ENCODE measurements at places on chromosomes 5 and 9.

GRCh38 chr5:100165309-100165708, 369.9 kb upstream of the FAM174A start:
- no peak for DNase-seq

GRCh38 chr5:122358372-122358979, 46.4 kb downstream of the SNCAIP start:
- DNase-seq, result no peak

GRCh38 chr5:109192555-109193281, 217.1 kb downstream of the PJA2 start:
- DNase-seq, result no peak

DNA sequence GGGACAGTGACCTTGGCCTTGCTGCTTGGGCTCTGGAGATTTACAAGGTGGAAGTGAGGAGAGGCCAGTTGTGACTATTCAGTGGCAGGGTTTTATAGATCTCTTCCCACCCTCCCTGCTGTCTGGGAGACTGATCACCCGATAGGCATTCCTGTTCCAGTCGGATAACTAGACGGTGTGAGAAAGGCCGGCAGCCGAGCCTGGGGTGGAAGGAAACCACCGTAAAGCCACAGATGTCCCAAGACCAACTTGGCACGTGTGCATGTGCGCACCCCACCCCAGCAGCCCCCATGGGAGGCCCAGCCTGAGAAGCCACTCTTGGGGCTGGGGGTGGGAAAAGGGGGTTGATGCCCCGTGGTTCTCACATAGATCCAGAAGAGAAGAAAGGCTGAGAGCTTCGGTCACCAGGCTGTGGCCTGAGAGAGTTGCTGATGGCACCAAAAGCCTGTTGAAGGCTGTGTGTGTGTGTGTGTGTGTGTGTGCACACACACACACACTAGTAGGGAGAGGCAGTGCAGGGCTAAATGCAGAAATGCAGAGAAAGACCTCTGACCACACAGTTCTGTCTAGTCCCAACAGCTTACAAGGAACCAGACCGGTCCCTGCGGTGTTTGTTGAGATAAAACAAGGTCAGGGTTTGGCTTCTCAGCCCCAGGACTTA, 225.8 kb downstream of the FANCC start:
- no peak for DNase-seq

DNA sequence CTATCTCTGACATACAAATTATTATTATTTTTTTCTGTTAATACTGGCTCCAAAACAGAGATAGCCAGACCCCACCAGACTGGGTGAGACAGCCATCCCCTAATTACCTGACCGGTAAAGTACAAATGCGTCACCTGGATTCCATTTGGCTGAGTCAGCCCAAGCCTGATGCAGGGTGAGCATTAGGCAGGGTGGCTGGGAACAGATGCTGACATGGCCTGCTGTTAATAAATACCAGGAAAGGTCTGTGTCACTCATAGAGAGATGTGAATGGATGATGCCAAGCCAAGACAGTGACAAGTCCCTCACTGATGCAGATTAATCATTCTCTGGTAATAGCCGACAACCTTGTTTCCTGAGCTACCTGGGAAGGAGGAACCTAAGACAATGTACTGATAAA, 183.5 kb downstream of the TRIM32 start:
- DNase-seq, result no peak

DNA sequence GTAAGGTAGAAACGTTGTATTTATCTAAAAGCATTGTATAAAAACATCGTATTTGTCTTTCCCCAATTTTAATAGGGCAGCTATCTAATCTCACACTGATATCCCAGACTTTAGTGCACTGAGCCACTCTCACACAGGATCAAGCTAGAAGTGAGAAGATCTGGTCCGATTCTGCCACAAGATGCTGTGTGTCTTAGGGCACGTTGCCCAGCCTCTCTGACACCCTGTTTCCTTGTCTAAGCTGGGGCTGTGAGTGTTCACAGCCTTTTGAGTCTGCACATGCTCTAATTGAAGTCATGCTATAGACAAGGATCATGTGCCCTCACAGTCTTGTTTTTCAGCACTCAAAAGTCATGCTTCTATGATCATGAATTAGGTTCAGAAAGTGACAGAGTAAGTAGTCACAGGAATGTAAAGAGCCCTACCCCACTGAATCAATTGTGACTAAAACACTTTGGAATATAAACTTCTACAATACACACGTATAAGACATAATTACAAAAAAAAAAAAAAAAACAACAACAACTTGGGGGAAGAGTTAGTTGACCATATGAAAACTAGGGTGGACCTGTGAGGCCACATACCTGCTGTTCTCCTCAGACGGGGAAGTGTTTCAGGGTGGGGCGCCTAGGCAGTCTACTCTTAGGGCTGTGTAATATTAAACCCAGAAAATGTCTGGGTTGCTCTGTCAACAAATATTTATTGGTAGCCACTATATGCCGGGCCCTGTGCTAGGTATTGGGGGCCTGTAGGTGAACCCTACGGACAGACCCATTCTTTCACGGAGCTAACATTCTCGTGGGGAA, 893 bp upstream of the ABLIM3 start:
- DNase-seq, result no peak

DNA sequence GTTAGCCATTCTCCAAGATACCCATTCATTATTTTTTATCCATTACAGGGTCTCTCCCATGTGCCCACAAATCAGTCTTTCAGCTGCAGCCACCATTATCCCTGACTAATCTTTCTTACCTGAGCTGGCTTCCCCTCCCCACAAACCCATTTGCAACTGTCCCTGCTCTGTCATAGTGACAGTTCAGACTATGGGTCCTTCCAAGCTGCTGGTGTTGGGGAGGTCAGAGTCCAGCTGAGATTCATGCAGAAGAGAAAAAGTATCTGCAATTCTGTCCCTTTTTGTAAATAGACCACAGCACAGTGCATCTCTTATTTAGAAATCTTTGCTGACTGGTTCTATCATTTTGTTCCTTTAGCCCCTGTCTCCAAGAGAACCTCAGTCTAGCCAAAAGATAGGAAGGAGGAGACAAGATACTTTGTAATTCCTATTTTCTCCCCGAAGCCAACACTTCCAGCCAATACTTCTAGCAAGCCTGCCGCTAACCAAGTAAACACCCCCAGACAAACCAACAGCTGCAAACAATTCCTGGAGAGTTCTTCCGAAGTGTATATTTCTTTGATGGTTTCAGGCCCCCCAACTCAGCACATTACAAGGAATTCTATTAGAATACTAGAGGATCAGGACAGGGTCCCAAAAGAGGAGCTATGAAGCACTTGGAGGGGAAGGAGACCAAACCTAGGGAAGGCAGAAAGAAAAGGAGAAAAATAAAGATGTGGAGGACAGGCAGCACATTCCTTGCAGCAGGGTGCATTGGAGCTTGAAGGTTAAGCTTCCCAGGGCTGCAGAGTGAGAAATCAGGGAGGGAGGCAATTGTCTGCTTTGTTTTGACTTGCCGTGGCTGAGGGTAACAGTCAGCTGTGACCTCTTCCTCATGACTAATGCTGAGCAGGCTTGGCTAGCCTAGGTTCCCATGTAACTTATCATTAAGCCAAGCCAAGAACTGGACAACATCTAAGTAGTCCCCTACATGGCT, 148.5 kb downstream of the SGCD start:
- no peak for DNase-seq

DNA sequence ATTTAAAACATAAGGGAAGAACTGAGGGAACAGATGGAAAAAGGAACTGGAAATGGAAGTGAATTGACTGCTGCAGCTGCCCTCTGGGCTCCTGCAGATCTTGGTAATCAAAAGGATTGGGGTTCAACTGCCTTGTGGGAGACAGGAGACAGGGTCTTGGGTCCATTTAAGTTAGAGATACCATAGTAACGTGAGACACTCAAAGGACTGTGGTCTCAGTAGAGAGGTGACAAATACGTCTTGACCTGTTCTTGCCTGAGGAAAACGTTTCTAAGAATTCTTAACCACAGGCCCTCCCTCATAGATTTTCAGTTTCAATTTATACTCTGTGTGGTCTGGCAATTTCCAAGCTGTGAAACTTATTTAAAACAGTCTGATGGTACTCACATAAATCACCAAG, 100.8 kb upstream of the DHFR start:
- DNase-seq, result peak; percentile 48

GRCh38 chr9:136541709-136542108, 4.1 kb downstream of the NOTCH1 start:
- no peak for DNase-seq

GRCh38 chr5:102341681-102342288, 45.7 kb upstream of the SLCO4C1 start:
- DNase-seq, result no peak

DNA sequence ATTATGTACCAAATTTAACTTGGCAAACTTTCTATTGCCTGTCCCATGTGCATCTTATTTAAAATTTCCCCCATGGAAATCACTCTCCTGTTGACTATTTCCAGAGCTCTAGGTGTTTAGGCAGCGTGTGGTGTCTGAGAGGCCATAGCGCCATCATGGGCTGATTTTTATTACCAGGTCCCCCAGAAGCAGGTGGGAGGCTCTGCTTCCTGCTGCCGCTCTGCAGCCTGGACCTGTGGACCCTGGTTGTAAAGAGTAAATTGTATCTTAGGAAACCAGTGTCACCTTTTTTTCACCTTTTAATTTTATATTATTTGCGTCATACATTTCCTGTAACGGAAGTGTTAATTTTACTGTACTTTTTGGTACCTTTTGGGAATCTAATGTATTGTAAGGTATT, 6.4 kb downstream of the HNRNPAB start:
- no peak for DNase-seq

DNA sequence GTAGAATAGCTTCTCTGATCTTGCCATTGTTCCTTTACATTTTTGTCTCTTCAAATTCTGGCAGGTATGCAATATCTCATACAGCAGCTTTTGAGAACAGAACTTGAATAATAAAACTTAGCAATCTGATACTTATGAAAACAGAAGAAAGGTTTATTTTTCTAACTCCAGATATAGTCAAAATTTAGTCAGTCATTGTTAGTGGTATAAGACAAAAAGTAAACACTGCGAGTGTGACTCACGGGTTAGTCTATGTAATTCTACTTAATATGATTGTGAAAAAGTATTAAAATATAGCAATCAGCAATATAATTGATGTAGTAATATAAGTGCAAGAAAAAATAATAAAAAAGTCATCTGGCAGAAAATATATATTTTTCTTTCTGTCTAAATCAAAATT, 910.4 kb downstream of the DNAH5 start:
- no peak for DNase-seq

GRCh38 chr5:159185773-159186172, 23.6 kb downstream of the RNF145 start:
- DNase-seq, result no peak

GRCh38 chr9:12732971-12733370, 39.8 kb downstream of the TYRP1 start:
- DNase-seq, result no peak

DNA sequence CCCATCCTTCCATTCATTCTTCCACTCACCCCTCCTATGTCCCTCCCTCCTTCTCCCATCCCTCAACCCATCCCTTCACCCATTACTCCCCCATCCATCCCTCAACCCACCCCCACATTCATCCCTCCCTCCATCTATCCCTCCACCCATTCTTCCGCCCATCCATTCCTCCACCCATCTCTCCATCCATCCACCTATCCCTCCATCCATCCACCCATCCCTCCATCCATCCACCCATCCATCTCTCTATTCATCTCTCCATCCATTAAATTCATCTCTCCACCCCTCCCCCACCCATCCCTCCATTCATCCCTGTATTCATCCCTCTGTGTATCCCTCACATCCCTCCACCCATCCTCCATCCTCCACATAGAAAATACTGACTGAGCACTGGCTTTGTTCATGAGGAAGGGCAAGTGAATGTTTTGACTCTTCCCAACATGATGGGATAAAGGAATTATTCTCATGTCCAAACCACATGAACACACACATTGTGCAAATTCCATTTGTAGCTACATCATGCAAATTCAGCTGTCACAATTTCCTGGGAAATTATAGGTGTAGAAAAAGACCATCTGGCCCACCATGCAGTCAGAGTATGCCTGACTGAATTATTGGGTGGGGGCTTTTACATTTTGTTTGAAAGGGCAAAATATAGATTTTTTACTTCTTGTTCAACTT, 6.9 kb upstream of the VAV2 start:
- no peak for DNase-seq

DNA sequence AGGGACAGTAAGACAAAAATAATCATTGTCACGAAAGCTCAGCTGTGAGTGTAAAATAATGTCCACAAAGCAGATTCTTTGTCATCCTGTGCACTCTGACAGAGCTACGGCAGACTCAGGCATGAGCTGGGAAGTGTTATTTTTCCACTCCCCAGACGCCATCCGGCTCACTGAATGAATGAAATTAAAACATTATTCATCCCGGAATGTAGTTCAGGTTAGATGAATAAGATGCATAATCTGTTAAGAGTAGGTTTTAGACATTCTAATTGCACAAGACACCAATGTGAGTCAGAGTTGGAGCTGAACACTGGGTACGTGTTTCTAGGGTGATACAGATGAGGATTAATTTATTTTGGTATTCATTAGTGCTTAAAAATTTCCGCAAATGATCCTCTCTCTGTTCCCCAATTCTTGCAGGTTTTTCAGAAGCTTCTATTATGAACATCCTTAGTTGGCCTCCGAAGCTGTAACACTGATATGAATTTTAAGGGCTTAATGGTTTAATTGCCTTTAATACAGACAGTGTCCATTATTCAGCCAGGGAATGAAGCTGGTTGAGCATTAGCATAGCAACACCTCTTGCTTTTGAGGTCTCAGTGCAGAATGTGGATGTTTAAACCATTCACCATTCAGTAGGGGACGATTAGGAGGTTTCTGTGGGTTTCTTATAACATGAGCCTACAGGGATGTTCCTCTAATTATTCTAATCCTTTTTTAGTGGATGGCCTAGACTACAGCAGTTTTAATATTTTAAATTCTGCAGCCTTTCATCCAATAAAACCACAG, 65.6 kb upstream of the FRRS1L start:
- no peak for DNase-seq

- DNase-seq, result no peak
Measured at GRCh38 chr5:173333925-173334661, 5.9 kb upstream of the STC2 start.

Data from CD4-positive, alpha-beta T cell (primary cell).